Fibroblast of lung (primary cell): ENCODE measurements at places on chromosomes 1 and 21. TPM values are rescaled to one million over a fixed set of nuclear protein-coding genes. Genes with fewer than 3 reads are reported as not detected.
A peak's percentile ranks its signal among the peaks of the same experiment; 100 is the strongest.

- DNase-seq: no peak
- H3K4me1 ChIP-seq: no peaks in the 10 kb centered on the region
- H3K36me3 ChIP-seq: no peaks in the 10 kb centered on the region
- H3K4me3 ChIP-seq: no peak overlapping the region
- H3K27ac ChIP-seq: no peak overlapping the region
- H3K27me3 ChIP-seq: no peaks in the 10 kb centered on the region
Measured at GRCh38 chr1:100866901-100867206, 27.8 kb downstream of the EXTL2 start.

- H3K4me3 ChIP-seq: no peak overlapping the region
- peak overlapping the region; percentile 65 for H3K27ac ChIP-seq
- peaks cover 2% of the 10 kb centered on the region for H3K36me3 ChIP-seq
- peaks cover 29% of the 10 kb centered on the region for H3K4me1 ChIP-seq
Measured at GRCh38 chr1:18921516-18922251, 19.3 kb upstream of the ALDH4A1 start.

- no peaks in the 10 kb centered on the region for H3K27me3 ChIP-seq
- H3K27ac ChIP-seq: peak overlapping the region; percentile 46
- peak; percentile 62 for DNase-seq
- no peaks in the 10 kb centered on the region for H3K36me3 ChIP-seq
- no peak overlapping the region for H3K4me3 ChIP-seq
Measured at GRCh38 chr21:33968080-33968994, 52.7 kb upstream of the ATP5PO start.

GRCh38 chr1:161932668-161933067, 91.0 kb downstream of the OLFML2B start:
- no peak overlapping the region for H3K27ac ChIP-seq
- H3K27me3 ChIP-seq: no peaks in the 10 kb centered on the region
- no peak for DNase-seq
- H3K36me3 ChIP-seq: no peaks in the 10 kb centered on the region

DNA sequence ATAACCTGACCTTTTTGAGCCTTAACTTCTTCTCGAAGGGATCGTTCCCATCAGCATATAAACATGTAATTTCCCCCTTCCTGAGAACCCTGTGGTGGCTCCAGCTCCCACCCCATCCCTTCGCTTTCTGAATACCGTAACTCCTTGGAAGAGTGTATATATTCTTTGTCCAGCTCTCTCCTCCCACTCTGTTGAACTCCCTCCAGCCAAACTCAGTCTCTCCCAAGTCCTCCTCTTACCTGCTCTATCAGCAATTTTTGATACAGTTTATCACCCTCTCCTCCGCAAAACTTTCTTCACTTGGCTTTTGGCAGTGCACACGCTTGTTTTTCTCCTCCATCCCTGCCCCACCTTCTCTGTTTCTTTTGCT, 109.9 kb upstream of the SLC25A33 start:
- no peaks in the 10 kb centered on the region for H3K4me1 ChIP-seq
- H3K27ac ChIP-seq: peak overlapping the region; percentile 71
- no peaks in the 10 kb centered on the region for H3K27me3 ChIP-seq

GRCh38 chr1:26373281-26373680, 731 bp upstream of the ZNF683 start:
- peaks cover 6% of the 10 kb centered on the region for H3K4me1 ChIP-seq
- no peak overlapping the region for H3K4me3 ChIP-seq
- no peaks in the 10 kb centered on the region for H3K36me3 ChIP-seq
- no peak overlapping the region for H3K27ac ChIP-seq
- DNase-seq: no peak
- no peaks in the 10 kb centered on the region for H3K27me3 ChIP-seq

DNA sequence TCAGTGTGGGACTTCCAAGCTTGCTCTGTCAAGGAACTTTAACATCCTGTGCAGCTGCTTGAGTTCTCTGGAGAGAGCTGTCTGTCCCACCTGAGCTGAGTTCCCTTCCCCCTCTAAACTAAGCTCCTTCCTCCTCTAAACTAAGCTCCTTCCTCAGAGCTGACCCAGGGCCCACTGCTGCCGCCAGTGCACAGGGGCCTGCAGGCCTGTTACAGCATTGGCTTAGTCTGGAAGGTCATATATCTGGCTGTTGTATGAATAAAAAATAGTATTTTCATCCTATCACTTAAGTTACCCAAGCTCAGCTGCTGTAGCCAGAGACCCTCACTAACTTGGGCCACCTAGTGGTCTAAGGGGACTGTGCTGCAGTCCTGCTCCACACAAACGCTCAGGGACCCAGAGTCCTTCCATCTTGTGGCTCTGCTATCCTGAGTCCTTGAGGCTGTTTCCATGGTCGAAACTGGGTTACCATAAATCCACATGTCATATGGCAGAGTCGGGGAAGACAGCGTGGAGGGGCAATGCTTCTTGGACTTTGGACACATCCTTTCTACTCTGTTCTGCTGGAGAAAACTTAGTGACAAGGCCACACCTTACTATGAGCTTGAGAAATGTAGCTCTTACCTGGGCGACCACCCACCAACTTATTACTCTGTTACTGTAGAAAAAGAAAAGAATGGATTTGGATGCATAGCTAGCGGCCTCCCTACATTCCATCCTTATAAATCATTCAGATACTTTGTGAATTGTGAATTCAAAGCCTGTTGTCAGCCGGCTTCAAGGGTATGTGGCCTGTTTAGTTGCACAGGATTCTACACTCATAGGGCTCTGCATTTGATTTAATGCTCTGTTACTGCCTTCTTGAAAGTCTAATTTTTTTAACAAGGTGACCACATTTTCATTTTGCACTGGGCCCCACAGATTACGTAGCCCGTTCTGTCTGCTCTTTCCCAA, 71.4 kb upstream of the GCLM start:
- H3K4me1 ChIP-seq: peaks cover 25% of the 10 kb centered on the region
- H3K27me3 ChIP-seq: no peaks in the 10 kb centered on the region
- H3K27ac ChIP-seq: peak overlapping the region; percentile 54
- H3K4me3 ChIP-seq: no peak overlapping the region

GRCh38 chr21:40563900-40564299, 283.1 kb downstream of the DSCAM start:
- no peak overlapping the region for H3K4me3 ChIP-seq
- DNase-seq: no peak
- H3K36me3 ChIP-seq: no peaks in the 10 kb centered on the region
- no peaks in the 10 kb centered on the region for H3K4me1 ChIP-seq
- no peaks in the 10 kb centered on the region for H3K27me3 ChIP-seq
- no peak overlapping the region for H3K27ac ChIP-seq

- H3K4me3 ChIP-seq: peak overlapping the region; percentile 39
- no peak overlapping the region for H3K27ac ChIP-seq
- H3K4me1 ChIP-seq: no peaks in the 10 kb centered on the region
- H3K36me3 ChIP-seq: no peaks in the 10 kb centered on the region
- H3K27me3 ChIP-seq: peaks cover 81% of the 10 kb centered on the region
- no peak for DNase-seq
Measured at GRCh38 chr1:92481971-92482664, 4.6 kb downstream of the GFI1 start.

DNA sequence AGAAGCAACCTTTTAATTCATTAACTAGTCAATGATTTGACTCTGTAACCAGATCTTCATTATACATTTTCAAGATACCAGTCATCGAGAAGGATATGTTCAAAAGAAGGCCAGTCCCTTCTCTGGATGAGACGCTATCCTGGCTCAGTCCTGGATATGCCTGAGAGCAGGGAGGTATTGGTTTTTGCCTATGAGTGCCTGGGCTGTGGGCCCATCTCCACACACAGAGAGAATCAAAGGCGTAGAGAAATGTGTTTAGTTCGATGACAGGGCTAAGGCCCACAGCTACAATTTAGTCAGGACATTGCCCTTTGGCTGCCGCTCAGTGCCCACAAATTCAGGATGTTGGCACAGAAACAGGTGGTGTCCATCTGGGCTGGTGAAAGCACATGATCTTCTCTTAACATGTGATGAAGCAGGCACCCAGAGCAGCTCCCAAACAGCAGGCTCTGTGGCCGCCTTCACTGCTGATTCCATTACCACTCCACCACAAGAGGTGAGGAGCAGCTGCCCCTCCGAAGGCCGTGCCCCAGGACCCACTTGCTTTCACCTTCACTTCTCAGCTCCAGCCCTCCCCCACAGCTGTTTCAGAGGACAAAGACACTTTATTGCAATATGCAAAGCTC, 24.7 kb downstream of the ACKR1 start:
- H3K36me3 ChIP-seq: no peaks in the 10 kb centered on the region
- no peaks in the 10 kb centered on the region for H3K4me1 ChIP-seq
- DNase-seq: no peak
- H3K27me3 ChIP-seq: no peaks in the 10 kb centered on the region
- no peak overlapping the region for H3K4me3 ChIP-seq

- no peaks in the 10 kb centered on the region for H3K36me3 ChIP-seq
- H3K27ac ChIP-seq: no peak overlapping the region
- H3K27me3 ChIP-seq: no peaks in the 10 kb centered on the region
- DNase-seq: no peak
- no peaks in the 10 kb centered on the region for H3K4me1 ChIP-seq
Measured at GRCh38 chr21:41888749-41889376, 9.7 kb upstream of the PRDM15 start.

- no peak overlapping the region for H3K27ac ChIP-seq
- DNase-seq: no peak
- no peaks in the 10 kb centered on the region for H3K27me3 ChIP-seq
- H3K36me3 ChIP-seq: no peaks in the 10 kb centered on the region
- H3K4me1 ChIP-seq: no peaks in the 10 kb centered on the region
- H3K4me3 ChIP-seq: no peak overlapping the region
Measured at GRCh38 chr21:43983390-43983789, 28.7 kb upstream of the TRAPPC10 start.

DNA sequence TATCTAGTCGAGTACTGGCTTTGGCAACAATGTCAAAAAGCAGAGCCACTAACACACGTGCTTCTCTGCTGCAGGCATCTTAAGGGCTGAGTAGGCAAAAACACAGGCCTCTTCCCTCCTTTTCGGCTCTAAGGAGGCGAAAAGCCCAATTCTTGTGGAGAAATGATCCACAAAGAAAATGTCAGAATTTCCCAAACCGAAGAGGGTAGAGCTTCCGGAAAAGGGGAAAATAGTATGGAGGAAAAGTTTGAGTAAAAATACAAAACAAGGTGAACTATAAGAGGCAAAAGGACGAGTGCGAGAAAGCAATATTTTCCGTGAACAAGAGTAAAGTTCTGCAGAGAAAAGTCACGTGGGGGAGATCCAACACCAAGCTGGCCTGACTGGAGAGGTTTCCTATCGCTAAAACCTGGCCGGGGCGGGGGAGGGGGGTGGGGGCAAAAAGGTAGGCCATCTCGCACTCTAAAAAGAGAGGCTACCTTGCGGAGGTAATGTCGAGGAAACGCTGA, 551 bp downstream of the ZRANB2 start:
- no peaks in the 10 kb centered on the region for H3K27me3 ChIP-seq
- H3K4me1 ChIP-seq: no peaks in the 10 kb centered on the region
- DNase-seq: peak; percentile 25
- H3K36me3 ChIP-seq: peaks cover 3% of the 10 kb centered on the region
- peak overlapping the region; percentile 99 for H3K4me3 ChIP-seq
- H3K27ac ChIP-seq: peak overlapping the region; percentile 93

DNA sequence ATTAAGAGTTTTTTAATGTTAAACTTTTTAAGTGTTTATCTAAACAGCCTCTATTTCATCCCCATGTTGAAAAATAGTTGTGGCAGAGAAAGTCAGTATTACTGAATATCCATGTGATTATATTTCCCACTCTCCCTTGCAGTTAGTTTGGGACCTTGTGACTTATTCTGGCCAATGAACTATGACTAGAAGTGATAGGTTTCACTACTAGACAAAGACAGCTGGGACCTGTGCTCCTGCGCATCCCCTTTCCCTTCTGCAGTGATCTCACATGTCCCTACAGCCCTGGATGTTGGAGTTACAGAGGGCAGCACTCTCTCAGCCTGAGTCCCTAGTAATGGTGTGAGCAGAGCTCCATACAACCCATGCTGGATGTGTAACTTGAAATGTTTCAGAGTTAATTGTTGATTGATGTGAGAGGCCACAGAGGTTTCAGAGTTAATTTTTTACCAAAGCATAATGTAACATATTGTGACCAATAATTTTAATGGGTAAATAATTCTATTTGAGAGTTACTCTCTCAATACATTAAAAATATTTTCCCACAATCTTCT, 18.7 kb upstream of the SAMD13 start:
- H3K4me1 ChIP-seq: no peaks in the 10 kb centered on the region
- H3K27me3 ChIP-seq: no peaks in the 10 kb centered on the region
- H3K4me3 ChIP-seq: no peak overlapping the region

GRCh38 chr1:43426221-43426620, 27.5 kb downstream of the HYI start:
- H3K27me3 ChIP-seq: no peaks in the 10 kb centered on the region
- no peak for DNase-seq
- peaks cover 58% of the 10 kb centered on the region for H3K36me3 ChIP-seq
- no peak overlapping the region for H3K27ac ChIP-seq
- no peak overlapping the region for H3K4me3 ChIP-seq
- H3K4me1 ChIP-seq: no peaks in the 10 kb centered on the region

- H3K27me3 ChIP-seq: no peaks in the 10 kb centered on the region
- peak overlapping the region; percentile 95 for H3K4me3 ChIP-seq
- H3K27ac ChIP-seq: peak overlapping the region; percentile 93
- H3K4me1 ChIP-seq: peaks cover 6% of the 10 kb centered on the region
- no peaks in the 10 kb centered on the region for H3K36me3 ChIP-seq
Measured at GRCh38 chr1:3899754-3900149, 320 bp downstream of the C1orf174 start.

DNA sequence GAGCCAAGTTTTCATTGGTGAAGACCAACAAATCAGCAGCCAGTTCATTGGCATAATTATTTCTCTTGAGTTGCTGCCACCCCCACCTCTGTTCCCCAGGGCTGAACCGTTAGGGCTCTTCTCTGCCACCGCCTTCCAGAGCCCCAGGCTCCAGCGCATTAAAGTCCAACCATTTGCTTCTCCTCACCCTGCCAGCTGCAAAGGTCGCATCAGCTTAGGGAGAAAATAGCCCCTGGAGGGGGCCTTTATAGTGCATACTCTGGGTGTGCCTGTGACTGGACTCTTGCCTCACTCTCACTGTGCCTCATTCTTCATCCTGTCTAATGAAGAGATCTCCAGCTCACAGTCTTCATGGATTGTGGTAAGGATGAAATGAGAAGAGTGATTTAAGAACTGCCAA, 50.4 kb downstream of the KDM1A start:
- H3K27me3 ChIP-seq: no peaks in the 10 kb centered on the region
- no peak overlapping the region for H3K27ac ChIP-seq
- DNase-seq: no peak
- no peak overlapping the region for H3K4me3 ChIP-seq
- no peaks in the 10 kb centered on the region for H3K4me1 ChIP-seq

C1orf87 gene
- total RNA-seq: under 0.01 and 0.50 TPM in 2 replicates

FCRL5 gene
- total RNA-seq: not detected in 2 replicates

OR6N1 gene
- total RNA-seq: not detected in 2 replicates

MAP1LC3C gene
- 0.26 and 0.66 TPM in 2 replicates for total RNA-seq

ERG gene
- total RNA-seq: under 0.01 and 0.26 TPM in 2 replicates

HMCN1 gene
- 6.8 and 12.3 TPM in 2 replicates for total RNA-seq

COA6 gene
- 24.1 and 27.7 TPM in 2 replicates for total RNA-seq

HENMT1 gene
- total RNA-seq: 3.0 and 4.1 TPM in 2 replicates

FCMR gene
- total RNA-seq: 0.26 and 0.33 TPM in 2 replicates

CLIC4 gene
- 309 and 368 TPM in 2 replicates for total RNA-seq

MDM4 gene
- total RNA-seq: 29.5 and 41.0 TPM in 2 replicates

SYF2 gene
- total RNA-seq: 42.4 and 55.0 TPM in 2 replicates

HPCA gene
- 0.33 TPM in 1 of 2 replicates, not detected in the other for total RNA-seq

LCK gene
- total RNA-seq: not detected in 2 replicates

HSD17B7 gene
- 21.6 and 50.4 TPM in 2 replicates for total RNA-seq

CAPZB gene
- total RNA-seq: 77.6 and 104 TPM in 2 replicates
